AG09319 (cell line): ENCODE measurements at places on chromosomes 2 and 18.

DNA sequence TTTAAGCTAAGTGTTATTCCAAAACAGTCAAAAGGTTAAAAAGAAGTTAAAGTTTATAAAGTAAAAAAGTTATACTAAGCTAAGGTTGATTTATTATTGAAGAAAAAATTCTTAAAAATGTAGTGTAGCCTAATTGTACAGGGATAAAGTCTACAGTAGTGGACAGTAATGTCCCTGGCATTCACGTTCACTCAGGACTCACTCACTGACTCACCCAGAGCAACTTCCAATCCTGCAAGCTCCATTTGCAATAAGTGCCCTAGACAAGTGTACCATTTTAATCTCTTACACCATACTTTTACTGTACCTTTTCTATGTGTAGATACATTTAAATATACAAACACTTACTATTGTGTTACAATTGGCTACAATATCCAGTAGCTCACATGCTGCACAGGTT lies 86.1 kb downstream of the CACNB4 start:
- DNase-seq = no peak

- no peak for DNase-seq
Observed at GRCh38 chr2:76009484-76009883, 298.8 kb upstream of the GCFC2 start.

DNA sequence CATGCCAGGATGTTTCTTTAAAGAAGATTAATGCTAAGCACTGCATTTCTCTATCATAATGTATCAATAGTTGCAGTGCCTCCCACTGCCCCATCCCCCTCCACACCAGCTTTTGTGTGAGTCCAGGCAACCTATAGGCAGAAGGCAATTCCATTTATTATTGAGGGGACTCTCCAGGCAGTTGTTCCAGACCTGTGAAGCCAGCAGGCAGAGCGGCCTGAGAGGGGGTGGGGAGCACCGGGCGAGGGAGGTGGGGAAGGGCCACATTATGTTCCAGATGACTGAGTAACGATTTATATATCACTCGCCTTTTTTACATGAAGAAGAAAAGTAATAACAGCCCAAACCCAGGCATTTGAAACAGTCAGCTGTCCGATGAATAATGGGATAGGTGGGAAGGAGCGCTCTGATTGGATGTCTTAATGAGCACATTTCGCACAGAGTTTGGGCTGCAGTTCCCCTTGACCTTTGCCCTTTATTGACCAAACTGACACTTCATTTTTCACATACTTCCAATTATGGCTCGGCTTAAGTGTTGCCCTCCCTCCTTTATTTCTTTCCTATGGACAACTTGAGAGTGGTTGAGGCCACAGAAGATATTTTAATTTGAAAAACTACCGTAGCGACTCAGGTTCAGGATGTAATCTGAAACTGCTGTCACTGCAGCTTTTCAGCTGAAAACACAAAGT lies 34.4 kb downstream of the MEIS1 start:
- DNase-seq = no peak

- no peak for DNase-seq
Observed at GRCh38 chr2:56170988-56171387, 12.8 kb upstream of the CCDC85A start.

- no peak for DNase-seq
Observed at GRCh38 chr2:10345813-10346212, 43.1 kb downstream of the HPCAL1 start.
